ENCODE measurements at places on chromosomes 3 and 15. TPM values are rescaled to one million over a fixed set of nuclear protein-coding genes. Genes with fewer than 3 reads are reported as not detected.
A peak's percentile ranks its signal among the peaks of the same experiment; 100 is the strongest.

DNA sequence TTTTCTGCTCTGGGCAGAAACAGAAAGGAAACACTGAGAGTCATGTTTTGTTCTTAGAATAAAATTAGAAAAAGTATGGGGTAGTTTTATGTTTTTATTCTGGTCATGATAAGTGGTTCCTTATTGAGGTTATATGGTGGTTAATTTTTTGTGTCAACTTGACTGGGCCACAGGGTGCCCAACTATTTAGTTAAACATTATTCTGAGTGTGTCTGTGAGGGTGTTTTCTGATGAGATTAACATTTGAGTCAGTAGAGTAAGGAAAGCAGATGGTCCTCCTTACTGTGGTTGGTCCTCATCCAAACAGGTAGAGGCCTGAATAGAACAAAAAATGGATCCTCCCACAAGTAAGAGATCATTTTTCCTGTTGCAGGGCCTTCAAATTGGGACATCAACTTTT is 98.9 kb downstream of the C3orf38 start:
- no peak for DNase-seq

DNA sequence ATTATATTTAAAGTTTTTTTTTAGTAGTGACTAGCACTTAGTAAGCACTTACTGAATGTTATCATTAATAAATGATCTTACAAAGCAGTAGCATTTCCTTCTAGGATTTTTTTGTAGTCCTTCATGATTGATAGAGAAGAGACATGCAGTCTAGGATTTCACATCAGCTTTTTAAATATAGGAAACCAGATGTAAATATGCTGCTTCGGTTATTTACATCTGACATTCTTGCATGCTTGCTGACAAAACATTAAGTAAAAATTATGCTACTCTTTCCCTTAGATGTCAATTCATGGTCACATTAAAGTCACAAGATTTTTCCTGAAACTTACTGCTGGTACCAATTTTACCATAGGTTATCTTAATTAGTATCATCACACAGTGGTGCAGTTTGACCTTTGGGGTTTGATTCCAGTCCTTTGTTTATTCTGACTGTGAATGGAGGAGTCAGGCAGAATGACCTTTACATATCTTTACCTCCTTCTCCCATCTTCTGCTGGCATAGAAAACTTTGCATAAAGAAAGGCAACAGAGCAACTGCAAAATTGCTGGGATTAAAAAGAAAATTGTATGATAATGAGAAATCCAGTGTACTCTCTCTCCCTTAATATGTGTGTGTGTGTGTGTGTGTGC is 286.5 kb downstream of the LPP start:
- DNase-seq, result no peak

DNA sequence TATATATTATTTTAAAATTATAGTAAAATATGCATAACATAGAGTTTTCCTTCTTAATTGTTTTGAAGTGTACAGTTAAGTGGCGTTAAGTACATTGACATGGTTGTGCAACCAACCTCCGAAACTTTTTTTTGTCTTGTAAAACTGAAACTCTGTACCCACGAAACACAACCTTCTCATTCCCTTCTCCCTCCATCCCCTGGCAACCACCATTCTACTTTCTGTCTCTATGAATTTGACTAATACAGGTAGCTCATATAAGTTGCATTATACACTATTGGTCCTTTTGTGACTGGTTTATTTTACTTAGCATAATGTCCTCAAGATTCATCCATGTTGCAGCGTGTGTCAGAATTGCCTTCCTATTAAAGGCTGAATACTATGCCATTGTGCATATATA is 179.4 kb downstream of the SATB1 start:
- DNase-seq, result no peak

GRCh38 chr3:32177702-32178198 is 60.7 kb upstream of the CMTM8 start:
- peak; percentile 66 for DNase-seq

- DNase-seq, result no peak
Measured at GRCh38 chr3:130084436-130084980, 2.9 kb downstream of the ALG1L2 start.

GRCh38 chr3:138479438-138479863 is 45.0 kb downstream of the ESYT3 start:
- DNase-seq, result peak; percentile 76

- no peak for DNase-seq
Measured at GRCh38 chr3:39569095-39569494, 101.6 kb downstream of the MOBP start.

The SAMMSON gene
- 0.04 TPM for total RNA-seq

The TMC3 gene
- total RNA-seq, result not detected

The NXPE3 gene
- total RNA-seq, result 5.6 TPM

The PRR20G gene
- total RNA-seq, result not detected

The RTP3 gene
- total RNA-seq, result 0.07 TPM

Data from H7 (cell line).